NCI-H1436 (cell line): ENCODE measurements at places on chromosomes 3 and 15.

DNA sequence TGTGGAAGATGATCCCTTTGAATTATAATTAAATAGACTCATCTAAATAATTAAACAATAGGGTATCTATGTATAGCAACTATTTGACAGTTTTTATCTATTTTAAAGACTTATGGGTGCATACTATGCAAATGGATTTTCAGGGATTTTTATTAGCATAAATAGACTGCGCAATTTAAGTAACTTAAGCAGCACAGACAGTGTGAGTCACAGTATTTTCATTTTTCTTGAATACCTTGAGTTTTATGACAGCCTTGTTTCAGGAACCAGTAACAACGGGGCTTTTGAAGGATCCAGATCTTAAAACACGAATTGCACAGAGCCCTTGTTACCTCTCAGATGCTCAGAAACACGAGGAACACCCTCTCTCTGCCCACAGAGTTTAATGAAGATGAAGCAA lies 175.5 kb upstream of the CD96 start:
- no peak for DNase-seq

GRCh38 chr15:92272106-92272505 lies 121.6 kb upstream of the ST8SIA2 start:
- no peak for DNase-seq

GRCh38 chr3:196012941-196013476 lies 68.9 kb downstream of the TFRC start:
- DNase-seq, result no peak

GRCh38 chr15:95590533-95591044 lies 739.9 kb upstream of the NR2F2 start:
- no peak for DNase-seq

GRCh38 chr3:88480822-88481221 lies 331.1 kb downstream of the C3orf38 start:
- no peak for DNase-seq

DNA sequence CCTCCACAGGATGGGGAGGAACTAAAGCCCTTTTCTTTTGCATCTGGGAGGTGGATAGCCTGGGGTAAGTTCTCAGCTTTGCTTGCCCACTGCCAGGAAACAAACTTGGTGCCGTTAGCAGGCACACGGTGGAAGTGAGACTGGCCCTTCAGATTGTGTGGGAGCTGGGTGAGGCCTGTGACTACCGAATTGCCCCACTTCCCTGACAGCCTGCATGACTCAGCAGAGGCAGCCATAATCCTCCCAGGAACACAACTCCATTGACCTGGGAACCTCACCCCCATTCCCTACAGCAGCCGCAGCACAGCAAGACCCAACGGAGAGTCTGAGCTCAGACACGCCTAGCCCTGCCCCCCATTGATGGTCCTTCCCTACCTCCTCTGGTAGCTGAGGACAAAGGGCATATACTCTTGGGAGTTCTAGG lies 282.6 kb downstream of the KLF13 start:
- peak; percentile 79 for DNase-seq

DNA sequence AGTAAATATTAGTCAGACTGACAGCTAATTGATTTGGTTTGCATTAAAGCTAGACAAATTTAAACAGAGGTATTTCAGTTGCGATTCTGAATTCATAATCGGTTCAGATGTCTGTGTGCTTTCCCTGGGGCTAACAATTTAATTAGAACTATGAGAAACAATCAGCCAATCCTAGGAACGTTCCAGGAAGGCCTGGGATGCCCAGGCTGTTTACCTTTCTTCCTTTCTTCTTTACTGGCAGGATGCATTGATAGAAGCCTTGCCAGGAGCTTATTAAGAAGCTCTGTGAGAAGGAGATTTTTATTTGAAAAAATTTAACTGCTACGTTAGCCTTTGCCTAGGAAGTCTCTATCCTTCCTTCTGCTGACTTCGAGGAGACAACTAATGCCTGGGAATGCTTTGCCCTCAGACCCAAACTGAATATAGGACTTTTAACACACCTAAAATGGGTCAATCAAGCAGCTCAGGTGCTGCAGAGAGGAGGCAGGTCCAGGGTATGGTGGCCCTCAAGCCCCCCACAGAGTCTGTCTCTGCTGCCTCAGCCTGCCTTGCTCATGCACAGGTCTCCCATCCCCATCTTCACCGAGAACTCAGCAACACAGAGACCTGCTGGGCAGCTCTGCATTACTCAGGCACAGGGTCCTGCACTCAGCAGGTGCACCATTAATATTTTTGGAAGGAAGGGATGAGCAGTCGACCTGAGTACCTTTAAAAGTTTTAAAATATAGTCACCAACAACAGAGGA lies 48.5 kb downstream of the PCSK6 start:
- no peak for DNase-seq

- DNase-seq, result no peak
These were observed 89.4 kb downstream of the EDEM1 start for GRCh38 chr3:5276934-5277333.

- DNase-seq, result no peak
These were observed 35.2 kb downstream of the ANP32A start for GRCh38 chr15:68785541-68785940.

GRCh38 chr3:55402886-55403609 lies 84.1 kb downstream of the WNT5A start:
- no peak for DNase-seq

- DNase-seq, result no peak
These were observed 205.1 kb downstream of the XXYLT1 start for GRCh38 chr3:195065864-195066185.

DNA sequence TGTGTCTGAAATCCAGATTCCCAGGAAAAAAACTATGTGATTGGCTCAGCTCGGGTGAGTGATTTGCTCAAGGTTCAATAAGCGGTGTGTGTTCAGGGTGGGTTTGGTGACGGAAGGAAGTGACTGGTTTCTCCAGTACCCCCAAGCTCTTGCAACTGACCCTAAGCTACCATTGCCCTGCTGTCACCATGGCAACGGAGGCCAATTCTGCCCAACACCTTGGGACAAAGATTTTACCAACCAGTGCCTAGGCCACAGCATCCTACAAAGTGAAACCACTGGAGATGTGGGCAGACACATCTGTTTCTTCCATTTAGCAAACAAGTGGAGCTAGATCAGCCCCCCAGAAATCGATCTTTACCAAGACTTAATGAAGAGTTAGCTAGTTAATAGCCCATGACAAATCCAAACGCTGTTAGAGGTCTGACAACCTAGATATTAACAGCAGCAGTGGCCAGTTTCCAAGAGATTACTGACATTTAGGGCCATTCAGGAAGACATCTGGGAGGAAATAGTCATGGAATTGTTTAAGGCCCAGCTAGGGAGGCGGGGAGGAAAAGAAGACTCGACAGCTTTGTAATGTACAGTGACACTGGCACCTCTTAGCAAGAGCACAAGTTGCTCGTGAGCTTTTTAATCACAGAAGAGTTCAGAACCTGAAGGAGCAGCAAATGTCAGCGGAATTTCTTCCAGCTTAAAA lies 195.9 kb downstream of the SLCO3A1 start:
- no peak for DNase-seq

GRCh38 chr15:72916897-72917296 lies 133.3 kb upstream of the ADPGK start:
- DNase-seq, result no peak

GRCh38 chr15:60620708-60621107 lies 141.8 kb upstream of the ICE2 start:
- no peak for DNase-seq

DNA sequence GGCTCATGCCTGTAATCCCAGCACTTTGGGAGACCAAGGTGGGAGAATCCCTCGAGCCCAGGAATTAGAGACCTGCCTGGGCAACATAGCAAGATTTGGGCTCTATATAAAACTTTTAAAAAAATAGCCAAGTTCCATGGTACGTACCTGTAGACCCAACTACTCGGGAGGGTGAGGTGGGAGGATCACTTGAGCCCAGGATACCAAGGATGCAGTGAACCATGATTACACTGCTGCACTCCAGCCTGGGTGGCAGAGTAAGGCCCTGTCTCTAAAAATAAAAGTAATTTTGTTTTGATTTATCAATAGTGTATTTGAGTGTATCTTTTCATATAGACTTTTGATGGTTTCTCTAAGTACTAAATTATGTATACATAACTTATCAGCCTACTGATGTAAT lies 63.1 kb downstream of the LSM3 start:
- no peak for DNase-seq

DNA sequence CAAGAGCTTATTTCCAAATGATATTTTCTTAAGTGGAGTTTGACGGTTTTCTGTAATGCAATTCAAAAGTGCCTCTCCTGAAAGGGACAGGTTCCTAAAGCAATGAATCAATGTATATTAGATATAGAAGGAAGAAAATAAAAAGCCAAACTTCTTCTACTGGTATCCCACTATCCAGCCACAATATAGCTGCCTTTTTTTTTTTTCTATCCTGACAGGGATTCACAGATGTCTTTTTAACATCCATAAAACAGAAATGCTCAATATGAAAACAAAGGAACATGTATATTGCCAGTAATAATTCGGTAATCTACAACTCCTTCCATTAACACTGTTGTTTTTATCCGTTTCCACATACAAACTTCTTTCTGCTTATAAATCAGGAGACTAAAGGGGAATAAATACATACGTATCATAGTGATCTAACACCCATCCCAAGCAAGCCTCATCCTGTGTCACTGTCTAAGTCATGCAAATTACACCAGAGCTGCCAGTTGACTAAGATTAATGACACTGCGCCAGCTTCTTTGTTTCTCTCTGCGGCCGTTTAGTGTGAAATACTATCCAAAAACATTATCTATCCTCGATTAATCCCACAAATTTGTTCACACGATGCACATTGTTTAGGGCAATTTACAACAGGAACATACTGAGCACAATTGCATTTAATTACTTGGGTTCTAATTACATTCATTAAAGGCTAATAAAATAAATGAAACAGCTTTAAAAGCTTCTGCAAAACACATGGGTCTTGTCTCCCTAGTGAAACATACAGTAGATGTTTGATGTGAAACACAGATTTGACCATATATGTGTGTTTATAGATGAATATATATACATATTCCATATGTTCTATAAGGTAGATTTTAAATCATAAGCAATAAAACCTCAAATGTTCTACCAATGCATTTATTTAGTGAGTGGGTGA lies 51.9 kb upstream of the CDIN1 start:
- DNase-seq, result peak; percentile 56

GRCh38 chr3:104594491-104594890 lies 772.2 kb upstream of the ALCAM start:
- no peak for DNase-seq

DNA sequence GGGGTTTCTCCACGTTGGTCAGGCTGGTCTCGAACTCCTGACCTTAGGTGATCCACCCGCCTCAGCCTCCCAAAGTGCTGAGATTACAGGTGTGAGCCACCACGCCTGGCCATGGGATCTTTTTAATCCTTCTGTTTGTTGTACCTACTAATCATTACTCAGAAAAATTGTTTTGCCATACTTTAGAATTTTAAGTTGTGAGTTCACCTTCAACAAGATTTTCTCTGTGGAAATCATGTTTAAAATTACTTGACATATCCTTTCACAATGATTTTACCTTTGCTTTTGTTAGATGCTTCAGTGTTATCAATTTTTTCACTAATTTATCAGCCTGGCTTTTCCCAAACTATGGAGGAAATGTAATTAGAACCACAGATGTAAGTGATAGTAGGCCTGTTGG lies 11.6 kb upstream of the MECOM start:
- no peak for DNase-seq

DNA sequence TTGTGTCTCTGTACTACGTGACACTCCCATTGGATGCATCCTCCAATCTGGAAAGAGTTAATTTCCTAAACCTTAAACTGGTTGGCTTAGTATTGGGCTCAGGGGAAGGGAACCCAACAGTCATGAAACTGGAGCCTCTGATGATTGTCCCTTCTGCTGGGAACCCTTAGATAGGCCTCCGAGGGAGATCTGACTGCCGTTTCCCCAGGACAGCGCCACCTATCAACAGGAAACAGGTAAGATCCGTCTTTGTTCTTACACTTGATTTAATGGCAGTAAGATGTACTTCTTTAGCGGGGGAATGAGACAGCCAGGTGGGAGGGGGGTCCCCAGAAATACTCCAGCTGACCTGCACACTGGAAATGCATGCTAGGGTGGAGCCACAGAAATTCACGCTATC lies 1749.6 kb downstream of the SI start:
- no peak for DNase-seq

GRCh38 chr3:4834403-4834866 lies 144.8 kb upstream of the BHLHE40 start:
- no peak for DNase-seq

GRCh38 chr15:61051569-61052031 lies 177.5 kb downstream of the RORA start:
- DNase-seq, result no peak

DNA sequence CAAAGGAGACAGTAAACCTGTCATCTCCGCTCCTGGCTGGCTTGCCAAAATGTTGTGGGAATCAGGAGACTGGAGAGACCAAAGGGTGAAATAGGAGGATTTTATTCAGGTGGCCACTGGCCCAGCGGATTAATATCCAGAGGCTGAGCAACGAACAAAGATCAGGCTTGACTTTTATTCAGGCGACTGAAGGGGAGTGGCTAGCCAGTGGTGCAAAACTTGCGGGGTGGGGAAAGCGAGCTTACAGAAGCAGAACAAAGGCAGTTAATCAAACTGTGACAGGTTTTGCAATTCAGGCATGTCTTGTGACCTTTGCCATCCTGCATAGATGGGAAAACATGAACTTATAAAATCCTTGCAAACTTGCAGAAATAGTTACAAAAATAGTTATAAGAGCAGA lies 19.8 kb upstream of the ACAD9 start:
- DNase-seq, result no peak

- no peak for DNase-seq
These were observed 88.2 kb downstream of the RAB11A start for GRCh38 chr15:65957451-65957850.

- DNase-seq, result no peak
These were observed 193.6 kb downstream of the TP63 start for GRCh38 chr3:189824629-189825312.

- DNase-seq, result no peak
These were observed 15.7 kb downstream of the RBSN start for GRCh38 chr3:15083252-15083651.
